Activated T-helper 1 cell treated with Interleukin-2 at 50 U/mL for 16 hours (primary cell): ENCODE measurements at places on chromosomes 2 and 18.

GRCh38 chr2:156457523-156458517 lies 21.6 kb downstream of the GPD2 start:
- no peak for DNase-seq

- no peak for DNase-seq
Measured at GRCh38 chr18:24378598-24378997, 19.0 kb downstream of the OSBPL1A start.

DNA sequence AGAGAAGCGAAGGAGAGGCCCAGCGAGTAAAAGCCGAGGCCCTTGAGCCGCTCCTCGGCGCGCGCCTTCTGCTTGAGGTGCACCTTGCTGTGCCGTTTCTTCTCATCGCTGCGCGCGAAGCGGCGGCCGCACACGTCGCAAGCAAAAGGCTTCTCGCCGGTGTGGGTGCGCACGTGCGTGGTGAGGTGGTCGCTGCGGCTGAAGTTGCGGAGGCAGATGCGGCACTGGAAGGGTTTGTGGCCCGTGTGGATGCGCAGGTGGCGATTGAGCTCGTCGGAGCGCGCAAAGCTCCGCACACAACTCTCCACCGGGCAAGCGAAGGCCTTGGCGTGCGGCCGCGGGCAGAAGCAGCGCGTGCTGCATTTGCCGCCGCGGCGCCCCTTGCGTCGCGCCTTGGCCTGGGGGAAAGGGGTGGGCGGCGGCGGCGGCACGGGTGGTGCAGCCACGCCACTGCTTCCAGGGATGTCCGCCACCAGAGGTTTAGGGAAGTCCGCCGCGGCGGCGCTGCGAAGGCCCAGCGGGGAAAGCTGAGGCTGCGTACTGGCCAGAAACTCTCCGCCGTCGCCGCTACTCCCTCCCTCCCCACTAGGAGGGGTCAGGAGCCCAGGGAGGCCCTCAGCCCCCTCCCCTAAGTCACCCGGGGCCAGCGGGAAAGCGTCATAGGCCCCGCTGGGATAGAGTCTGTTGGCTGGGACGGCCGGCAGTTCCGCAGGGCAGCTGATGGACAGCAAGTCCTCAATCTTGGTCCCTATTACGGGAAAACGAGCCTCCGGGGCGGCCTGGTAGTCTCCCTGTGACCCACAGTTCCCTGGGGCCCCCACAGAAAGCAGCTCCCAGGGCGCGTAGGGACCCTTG lies 1.7 kb downstream of the EGR4 start:
- DNase-seq, result no peak

DNA sequence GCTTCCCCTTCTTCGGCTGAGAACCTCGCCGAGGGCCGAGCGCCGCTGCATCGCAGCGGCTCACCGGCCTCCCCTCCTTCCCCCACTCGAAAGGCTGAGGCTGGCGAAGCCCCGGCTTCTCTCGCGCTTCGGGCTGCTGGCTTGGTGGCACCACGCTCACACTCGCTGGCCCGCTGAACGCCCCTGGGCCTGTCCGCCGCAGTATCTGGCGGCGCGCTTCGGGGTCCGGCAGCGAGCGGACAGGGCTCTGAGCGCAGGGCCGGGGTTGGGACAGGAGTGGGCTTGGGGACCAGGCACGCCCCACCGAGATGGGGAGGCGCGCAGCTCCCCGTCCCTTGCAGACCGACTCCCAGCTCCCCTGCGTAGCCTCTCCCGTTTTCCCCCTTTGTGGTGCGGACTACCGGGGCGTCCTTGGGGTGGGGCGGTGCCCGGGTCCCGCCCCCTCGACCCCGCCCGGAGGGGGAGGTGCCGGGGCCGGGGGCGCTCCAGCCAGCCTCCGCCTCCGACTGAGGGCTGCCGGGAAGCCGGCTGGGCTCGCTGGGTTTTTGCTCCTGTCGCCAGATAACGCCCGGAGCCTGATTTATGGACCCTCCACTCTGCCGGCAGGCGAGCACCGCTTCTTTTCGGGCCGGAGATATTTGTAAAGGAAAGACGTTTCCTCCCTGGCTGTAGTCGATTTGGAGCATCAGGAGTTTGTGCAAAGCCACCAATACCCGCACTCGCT lies 3.8 kb downstream of the GBX2 start:
- no peak for DNase-seq

GRCh38 chr2:235937936-235938335 lies 230.2 kb downstream of the GBX2 start:
- no peak for DNase-seq

DNA sequence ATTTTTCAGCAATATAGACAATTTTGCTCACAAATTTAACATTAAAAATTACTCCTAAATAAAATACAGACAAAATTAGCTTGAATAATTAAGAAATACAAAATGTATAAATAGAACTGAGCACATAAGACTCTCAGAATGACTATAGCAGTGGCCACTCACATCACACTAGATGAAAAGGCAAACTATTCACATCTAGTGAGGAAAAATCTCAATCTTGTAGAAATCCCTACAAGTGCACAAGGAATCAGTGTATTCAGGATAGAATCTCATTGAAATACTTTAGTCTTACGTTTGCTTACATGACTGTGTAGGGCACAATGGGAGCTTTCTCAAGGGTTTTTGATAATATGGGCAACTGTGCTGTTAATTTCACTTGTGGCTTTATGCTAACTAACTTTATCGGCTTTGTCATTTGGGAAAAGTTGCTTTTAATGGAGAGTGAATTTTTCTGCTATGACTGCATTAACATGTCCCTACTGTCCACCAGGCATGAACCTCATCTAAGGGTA lies 678.9 kb upstream of the LRRTM4 start:
- DNase-seq, result no peak

GRCh38 chr2:10392951-10393639 lies 55.0 kb downstream of the ODC1 start:
- DNase-seq, result no peak

GRCh38 chr18:75142677-75143076 lies 66.3 kb downstream of the PTGR3 start:
- DNase-seq, result no peak

DNA sequence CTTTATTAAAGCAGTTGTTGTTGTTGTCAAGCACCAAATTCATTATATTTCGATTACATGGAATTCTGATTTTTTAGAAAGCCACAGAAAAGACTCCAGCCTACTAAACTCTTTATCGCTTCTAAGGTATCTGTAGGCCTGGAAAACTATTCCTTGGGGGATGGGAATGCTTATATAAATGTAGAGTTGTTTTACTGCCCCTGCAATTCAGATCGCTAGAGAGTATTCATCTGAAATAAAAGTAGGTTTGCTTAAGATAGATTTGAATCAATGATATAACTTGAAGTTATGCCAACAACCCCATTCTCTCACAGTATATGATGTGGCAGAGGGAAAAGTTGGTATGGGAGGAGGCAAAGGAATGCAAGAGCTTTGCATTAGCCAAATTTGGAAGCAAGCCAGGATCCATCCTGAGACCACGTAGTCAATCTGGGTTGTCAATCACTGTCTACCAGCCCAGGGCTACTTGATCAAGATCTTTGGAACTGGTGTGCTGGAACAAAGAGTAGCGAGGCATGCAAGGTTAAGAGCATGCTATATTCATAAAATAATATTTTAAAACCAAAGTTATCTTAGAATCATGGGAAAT lies 95.9 kb downstream of the LYPD6B start:
- no peak for DNase-seq

DNA sequence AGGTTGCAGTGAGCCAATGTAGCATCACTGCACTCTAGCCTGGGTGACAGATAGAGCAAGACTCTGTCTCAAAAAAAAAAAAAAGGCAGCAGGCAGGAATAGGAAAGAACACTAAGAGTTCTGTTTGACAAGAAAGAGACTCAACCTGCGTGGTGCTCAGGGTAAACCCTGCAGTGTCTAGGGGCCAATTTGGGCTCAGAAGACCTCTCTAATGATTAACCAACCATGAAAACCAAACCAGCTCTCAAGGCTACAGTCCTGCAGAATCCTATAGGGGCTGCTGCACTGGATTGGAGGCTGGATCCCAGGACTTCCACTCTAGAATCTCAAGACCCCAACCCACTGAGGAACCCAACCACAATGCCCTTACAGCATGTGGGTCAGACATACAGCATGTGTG lies 2.4 kb downstream of the TRABD2A start:
- DNase-seq, result no peak

GRCh38 chr2:202061695-202062094 lies 11.4 kb upstream of the KIAA2012 start:
- no peak for DNase-seq

DNA sequence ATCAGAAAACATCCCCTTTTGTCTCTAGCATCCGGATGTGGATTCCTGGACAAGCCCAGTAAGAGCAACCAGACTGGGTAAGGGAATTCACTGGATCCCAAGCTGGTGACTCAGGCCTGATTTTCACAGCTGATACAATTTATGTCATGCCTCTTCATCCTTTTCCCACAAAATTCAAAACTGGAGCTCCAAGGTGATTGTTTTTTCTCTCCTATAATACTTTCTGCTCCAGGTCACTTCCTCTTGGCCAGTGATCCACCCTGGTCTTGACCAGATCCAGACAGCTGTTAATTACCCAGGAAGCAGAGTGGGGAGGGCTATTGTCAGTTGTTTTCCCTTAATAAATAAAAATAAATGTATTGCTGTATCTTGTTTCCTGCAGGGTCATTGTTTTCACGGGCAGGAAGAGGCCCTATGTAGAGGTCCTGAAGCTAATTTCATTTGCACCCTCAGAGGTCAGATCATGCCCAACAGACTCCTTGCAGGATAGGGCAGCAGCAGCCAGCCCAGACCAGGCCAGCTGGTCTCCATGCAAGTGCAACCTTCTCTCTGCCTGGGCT lies 57.6 kb downstream of the EVA1A start:
- no peak for DNase-seq

GRCh38 chr2:73935641-73936040 lies 9.0 kb downstream of the DGUOK start:
- no peak for DNase-seq

DNA sequence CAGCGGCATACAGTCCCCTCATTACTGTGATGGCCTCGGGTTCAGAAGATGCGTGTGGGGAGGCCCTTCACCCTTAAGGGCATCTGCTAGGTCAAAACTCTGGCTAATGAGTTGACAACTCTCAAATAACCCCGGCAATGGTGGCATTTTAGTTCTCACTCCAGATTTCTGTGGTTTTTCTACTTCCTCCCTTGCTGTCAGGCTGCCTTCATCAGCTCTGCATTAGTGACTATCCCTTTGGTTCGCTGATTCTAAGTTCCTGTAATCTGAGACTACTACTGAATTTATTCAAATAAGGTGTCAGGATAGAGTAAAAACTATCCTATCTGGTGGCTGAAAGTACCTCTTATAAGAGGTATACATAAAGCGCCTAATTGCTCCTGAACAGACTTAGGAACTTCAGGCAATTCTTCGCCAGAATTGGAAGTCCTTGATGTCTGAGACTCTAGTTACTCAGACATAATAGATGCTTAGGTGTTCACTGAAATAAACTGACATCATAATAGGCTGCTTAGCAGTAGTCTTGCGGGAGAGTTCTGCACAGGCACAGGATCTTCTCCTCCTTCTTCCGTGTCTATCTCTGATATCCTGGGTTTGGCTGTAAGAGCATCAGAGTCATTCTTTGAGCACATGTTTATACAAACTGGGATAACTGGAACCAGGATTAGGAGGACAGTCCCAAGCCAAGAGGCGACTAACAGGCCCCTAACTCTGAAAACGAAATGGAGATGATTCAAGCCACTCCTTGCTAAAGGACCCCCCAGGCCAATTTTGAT lies 194.5 kb downstream of the DNER start:
- DNase-seq, result no peak

DNA sequence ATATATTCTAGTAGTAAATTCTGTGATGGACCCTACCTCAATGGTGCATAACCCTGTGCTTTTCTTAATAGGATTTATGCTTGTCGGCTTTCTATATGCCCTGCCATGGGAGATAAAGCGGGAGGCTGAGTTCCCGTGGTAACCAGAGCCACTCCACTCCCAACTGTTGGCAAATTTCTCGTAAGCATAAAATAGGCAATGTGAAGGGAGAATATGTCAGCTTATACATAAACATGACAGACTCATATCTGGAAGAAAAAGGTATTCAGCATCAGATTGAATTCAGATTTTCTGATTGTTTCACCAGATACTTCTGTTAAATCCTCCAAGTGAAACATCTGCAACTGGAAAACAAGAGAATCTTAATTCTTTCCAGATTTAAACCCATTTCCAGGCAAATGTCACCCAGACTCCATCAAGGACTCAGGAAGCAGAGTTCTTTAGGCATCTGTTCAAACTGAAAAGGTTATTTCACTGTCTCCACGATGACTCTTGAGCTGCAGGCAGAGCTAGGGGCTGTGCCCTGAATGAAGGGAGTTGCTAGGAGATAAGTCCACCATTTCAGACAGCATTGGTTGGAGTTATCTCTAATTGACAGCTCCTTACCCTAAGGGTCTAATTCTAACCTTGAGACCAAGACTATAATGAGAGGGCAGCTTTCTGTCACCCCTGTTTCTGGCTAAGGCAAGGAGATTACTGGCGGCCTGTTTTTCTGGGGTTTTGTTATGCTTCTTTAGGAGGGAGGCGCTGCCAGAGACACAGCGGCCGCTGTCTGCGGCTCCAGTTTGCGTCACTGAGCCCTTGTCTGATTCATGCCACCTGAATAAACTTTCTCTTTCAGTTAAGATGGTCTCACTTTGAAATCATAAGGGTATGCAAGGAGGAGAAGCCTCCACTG lies 381.3 kb downstream of the SOX11 start:
- no peak for DNase-seq

- DNase-seq, result no peak
Measured at GRCh38 chr18:2135309-2135708, 436.0 kb downstream of the METTL4 start.

DNA sequence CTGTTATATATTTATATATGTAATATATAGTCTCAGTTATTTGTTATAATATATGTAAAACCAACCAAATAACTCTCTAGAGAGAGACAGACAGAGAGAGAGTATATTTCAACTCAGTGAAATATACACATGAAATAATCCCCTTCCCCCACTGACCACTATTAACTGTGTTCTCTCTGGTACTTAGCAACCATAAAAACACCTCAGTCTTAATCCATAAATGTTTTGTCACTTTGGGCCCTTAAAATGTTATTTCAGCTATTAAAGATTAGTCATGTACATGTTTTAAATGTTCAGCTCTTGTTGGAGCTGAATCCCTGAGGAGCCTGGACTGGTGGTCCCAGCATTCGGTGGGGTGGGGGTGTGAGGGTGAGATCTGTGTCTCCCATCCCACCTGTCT lies 122.2 kb upstream of the MAP3K20 start:
- no peak for DNase-seq

- no peak for DNase-seq
Measured at GRCh38 chr2:240359695-240360094, 75.8 kb upstream of the GPC1 start.

DNA sequence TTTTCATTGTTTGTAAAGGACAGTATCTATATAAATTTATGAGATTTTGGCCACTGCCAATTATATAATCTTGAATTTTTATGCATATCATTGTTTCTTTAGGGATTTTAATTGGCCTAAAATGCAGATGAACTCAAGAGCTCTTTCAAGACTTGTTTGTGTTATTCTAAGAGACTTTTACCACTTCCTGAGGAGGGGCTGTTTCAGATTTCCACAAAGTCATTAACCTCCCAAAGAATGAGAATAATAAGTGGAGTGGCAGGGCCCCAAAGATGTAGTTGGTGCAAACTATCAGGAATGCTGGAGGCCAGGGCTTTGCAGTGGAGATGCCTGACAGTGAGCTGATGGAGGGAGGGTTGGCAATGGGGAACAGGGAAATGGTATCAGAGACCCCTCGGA lies 15.5 kb upstream of the ACVR1 start:
- DNase-seq, result no peak
